ENCODE measurements at places on chromosomes 5 and 9.

DNA sequence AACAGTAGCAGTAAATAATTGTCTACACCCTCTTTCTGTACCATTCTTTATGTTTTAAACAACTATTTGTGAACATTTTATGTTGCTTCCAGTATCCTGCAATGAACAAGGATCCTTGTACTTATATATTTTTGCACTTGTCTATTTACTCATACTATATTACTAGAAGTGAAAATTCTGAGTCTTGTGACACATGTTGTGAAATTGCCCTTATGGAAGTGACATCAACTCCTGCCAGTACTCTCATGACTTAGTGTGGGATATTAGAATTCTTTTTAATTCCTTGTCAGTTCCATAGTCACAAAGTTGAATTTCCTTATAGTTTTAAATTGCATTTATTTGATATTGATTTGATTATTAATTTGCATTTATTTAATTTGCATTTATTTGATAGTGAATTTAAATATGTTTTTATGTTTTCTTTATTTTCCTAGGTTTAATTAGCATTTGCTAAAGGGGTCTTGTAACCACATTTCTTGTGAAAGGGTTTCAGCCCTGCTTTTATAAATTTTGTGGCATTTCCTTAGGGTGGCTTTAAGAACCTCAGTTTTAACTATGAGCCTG lies 27.7 kb downstream of the PARP8 start:
- DNase-seq = no peak

DNA sequence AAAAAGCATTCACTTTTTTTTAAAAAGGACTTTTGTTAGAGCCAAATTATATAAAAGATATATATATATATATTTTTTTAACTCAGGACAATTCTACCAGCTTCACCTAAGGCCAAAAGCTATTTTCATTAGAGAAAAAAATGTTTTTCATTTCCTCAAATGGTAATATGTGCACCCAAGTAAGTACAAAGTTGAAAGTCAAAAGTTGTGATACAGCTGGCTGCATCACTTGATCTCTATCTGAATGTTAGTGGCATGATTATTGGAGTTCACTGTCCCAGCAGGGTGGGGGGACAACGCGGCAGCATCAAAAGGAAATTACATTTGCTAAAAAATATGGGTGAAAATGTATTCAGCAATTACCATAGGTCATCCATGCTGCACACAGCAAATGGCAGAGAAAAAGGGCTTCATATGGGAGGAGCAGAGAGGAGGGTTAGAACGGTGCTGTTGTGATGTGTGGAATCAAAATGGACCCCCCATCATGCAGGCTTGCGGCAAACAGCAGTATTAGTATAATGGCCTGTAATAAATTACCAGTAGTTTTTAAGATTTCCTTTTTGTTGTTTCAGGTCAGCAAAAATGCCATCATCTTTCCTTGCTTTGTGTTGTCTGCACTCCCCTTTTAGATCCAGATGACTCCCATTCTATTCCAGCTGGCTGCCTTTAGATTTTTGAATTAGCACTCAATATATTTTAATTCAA lies 253.7 kb downstream of the MAT2B start:
- no peak for DNase-seq

DNA sequence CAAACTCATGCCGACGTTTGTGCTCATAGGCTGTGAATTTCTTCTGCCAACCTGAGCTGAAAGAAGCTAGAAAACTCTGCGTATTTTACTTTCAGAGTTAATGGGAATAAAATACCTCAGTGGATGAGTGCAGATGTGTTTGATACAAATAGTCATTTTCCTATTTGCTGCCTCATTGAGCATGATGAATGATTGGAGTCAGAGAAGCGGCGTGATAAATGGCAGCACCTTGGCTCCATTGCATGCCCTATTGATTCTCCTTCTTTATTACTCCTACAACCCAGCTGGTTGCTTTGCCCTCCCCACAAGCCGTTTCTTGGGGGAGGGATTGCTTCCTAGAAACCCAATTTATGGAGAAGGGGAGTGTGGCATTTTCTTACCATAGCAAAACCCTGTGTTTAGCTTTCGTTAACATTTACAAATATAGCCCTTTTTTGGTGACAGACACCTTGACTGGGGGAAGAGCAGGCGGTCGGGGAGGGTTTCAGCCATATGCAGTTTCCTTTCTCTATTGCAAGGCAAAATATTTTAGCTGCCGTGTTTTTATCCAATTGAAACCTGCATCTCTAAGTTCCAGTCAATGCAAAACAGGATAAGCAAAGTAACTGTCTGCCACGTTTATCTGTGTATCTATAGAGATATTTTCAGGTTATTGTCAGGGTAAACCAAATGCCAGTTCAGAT lies 93.1 kb upstream of the TBCA start:
- DNase-seq = no peak

- no peak for DNase-seq
These were observed 27.4 kb upstream of the GSN start for GRCh38 chr9:121240472-121241135.

GRCh38 chr5:59116231-59116865 lies 533.5 kb downstream of the RAB3C start:
- no peak for DNase-seq
